ENCODE measurements at places on chromosomes 2 and 18.

DNA sequence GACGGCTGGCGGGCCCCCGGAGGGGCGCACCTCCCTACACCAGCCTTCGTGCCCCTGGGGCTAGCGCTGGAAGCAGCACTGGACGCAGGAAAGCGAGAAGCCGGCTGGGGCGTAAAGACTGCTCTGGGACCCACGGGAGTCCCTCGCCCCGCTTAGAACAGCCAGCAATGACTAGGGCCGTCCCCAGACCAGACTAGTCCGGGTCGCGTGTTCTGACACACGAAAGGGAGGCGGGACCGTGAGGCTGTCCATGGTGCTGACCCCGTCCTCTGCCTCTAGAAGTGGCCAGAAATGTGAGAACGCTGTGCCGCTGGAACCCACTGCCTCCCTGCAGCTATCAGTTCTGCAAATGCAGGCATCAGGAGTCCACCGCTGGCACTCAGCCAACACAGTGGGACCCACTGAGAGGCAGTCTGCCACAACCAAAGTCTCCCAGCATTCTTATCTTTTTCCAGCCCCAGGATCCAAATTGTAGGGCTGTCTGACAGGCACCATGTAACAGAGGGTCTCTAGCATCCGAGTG is at the start of gene UCN:
UCN (minus strand) TSS at position 87 of the 523 bp plus-strand sequence. CDS start 550 bp downstream, outside the sequence.
- DNase-seq, result no peak

- no peak for DNase-seq
Observed at GRCh38 chr2:8628179-8628865, 53.5 kb upstream of the ID2 start.

- DNase-seq, result no peak
Observed at GRCh38 chr18:27017901-27018500, 152.5 kb upstream of the AQP4 start.

DNA sequence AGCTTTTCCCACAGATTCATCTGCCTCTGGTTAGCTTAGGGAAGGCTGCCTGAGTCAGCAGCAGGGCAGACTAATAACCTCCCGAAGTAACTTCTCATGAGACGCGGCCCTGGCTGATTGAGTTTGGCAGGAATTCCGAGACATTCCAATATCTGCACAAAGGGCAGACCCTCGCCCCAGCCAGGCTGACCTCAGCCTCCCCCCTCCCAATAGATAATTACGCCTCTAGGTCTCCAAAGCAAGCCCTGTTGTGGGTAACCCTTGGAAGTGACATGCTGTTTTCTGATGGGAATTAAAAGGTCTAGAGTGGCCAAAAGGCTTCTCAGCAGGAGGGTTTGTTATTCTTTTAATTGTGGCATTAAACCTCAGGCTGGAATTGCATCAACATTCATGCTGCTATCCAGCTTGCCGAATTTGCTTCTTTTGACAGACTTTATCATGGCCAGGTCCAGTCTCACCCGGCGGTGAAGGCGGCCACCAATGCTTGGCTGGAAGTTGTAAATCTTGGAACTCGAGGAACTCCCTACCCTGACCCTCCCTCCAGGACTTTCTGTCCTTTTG is 98.0 kb upstream of the SLC14A2 start:
- peak; percentile 74 for DNase-seq

DNA sequence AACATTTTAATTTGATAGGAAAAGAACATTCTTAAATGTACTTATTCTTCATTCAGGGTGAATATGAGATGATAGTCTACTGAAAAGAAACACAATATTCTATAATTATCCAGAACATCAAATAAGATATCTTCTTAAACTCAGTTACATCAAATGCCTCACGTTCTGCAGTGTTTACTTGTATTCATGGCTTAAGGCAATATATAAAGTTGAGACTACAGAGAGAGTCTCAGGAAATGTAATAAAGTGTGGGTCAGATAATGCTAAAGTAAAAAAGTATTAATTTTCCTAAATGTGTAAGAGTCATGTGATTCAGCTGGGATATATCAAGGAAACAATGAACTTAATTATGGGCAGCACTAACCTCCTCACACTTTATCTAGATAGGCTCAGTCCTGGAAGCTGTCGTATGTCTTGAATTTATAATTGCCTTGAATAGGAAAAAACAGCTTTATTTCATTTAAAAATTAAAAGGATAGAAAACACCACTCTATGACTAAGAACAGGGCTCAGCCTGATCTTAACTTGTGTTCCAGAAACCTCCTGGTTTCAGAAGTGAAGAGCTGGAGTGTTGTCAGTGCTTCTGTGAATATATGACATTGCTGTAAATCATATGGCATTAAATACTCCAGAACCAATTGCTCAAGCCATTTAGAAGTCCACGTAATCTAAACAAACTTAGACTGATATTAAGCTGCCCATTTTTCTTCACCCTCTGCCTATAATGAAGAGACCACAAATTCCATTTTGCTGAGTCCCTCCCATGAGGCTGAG is 240.2 kb downstream of the FSIP2 start:
- DNase-seq, result no peak

DNA sequence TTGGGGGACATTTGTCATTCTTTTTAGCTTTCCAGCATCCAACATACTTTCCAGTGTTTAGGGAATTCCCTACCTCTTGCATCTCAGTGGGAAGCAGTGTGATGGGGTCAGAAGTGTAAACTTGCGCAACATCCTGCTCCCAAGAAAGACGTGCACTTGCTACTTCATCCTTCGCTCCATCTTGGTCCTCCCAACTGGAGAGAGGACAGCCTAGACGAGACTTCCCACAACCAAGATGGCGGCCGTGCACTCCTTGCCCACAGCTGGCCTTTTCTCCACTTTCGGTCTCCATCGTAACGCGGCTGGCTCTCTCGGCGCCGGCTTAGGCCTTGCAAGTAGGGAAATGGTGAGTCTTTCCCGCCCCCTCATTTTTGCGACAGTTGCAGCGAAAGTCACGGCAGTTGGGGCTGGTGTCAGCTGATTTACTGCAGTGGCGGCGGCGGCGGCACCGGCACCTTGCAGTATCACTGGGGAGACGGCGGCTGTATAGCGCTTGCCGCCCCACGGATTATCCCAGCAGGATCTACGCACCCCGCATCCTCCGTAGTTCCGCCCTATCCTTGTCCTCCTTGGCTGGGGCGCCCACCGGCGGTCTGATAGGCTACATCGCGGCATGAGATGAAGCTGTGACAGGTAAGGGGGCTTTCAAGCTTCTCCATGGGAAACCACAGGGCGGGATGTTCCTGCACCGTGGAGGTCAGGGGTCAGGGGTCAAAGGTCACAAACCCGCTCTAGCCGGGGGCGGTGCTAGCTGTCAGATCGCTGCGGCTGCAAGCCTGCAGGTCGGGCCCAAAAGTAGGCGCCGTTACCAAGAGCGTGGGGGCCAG is at the start of gene WDR7:
WDR7 (plus strand) TSS at position 416 of the 827 bp plus-strand sequence. CDS start 21,157 bp downstream, outside the sequence.
- peak; percentile 98 for DNase-seq
